ENCODE measurements at places on chromosomes 3 and 15.

DNA sequence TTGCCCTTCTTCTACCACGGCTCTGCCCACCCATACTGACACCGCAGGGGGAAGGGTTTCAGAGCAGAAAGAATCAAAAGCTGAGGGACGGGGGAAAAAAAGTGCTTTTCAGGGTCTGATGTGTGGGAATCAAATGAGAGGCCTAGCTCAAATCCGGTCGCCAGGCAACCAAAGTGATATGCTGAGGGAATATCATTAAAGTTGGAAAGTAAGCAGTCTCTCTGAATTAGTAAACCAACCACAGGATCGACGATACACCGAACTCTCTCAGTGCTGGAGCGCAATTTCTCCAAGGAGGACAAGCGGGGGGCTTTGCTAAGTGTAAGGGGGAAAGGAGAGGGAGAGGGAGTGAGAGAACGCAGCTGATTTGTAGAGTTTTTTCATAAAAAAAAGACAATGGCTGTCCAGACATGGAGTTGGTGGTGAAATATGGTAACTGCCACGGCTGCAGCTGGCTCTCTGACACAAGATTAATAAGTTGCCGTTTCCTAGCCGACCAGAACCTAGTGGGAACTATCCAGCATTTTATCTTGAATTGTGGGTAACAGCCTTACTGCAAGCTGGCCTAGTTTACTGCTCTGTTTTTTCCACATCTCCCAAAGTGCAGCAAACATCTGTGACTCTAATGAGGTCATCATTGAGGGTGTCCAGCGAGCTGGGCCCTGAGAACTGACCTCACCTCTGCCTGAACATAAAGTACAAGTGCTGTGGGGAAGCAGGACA is 530.2 kb downstream of the SOX2 start:
- no peak for DNase-seq

DNA sequence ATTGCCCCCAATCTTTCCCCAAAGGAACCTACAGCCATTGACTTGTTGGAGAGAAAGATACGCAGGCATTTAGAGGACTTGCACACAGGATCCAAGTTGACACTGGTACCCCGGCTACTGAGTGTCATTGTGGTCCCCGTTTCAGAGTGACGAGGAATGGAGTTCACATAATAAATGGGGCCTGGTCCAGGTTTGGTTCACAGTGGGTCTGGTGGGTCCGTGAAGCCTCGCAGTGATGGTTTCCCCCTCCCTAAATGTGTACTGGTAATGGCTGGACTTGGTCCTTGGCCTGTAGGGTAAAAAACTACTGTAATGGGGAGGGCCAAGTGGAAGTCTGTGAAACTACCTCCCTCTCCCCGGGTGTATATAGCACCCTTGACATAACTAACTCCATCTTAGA is 232.1 kb upstream of the LYSMD4 start:
- DNase-seq, result no peak

- DNase-seq, result peak; percentile 23
Measured at GRCh38 chr3:188214442-188214841, 60.5 kb downstream of the LPP start.

- DNase-seq, result no peak
Measured at GRCh38 chr15:40960151-40960885, 7.0 kb downstream of the CHAC1 start.

DNA sequence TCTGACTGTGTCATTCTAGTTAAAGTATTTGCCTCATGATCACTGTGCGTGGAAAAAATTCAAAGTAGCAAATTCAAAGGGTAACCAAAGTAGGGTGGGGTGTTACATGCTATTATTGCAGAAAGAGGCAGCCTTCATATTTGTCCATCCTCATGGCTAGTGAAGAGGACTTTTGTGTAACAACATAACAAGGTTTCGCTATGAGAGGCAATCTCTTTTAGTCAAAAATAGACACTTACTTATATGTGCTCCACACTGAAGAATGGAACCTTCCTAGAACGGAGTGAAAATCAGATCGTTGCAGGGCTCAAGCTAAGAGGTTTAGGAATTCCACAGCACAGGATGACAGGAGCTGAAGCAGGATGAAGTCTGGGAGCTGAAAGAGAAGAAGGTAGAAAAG is 345.1 kb upstream of the CBLB start:
- no peak for DNase-seq

DNA sequence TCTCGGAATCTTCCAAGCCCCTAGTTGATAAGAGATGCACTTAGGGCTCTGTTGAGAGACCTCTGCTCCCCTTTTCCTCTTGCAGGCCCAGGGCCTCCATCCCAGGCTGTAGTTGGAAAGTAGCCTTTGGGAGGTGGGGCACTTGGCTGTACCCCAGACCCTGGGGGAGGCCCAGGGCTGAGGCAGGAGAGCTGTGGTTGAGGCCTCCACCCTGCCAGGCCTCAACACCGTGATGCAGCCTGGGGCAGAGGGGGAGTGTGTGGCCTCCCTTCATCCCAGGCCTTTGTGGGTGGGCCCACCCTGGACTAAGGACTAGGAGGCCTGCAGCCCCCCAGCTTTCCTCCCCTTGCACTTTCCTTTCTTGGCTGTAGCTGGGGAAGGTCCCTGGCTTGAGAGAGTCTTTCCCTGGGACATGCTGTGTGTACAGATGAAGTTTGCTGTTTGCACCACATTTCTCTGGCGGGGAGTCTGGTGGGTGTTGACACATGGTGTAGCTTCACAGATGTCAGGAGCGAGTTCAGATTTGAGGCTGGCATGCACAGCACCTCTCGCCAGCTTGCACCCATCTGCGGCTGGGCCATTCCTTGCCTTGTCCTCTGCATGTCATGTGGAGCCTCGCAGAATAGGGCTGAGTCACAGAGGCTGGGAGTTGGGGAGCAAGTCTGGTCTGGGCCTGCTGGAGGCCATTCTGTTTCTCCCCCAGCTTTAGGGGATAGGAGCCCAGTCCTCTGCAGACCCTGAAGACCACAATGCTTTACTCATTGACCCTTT is 13.7 kb downstream of the PLEKHO2 start:
- no peak for DNase-seq

DNA sequence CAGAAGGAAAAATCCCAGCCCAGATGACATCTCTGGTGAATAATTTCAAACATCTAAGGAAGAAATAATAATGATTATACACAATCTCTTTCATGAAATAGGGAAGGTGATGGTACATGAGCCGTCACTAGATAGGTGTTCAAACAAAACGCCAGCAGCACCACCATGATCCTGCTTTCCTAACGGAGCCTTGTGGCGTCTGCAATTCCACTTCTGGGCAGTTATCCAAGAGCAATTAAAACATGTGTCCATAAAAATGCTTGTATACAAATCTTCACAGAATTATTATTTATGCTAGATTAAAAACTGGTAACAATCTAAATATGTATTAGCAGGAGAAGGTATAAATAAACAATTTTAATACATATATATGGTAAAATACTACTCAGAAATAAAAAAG is 33.7 kb downstream of the RTP4 start:
- no peak for DNase-seq

GRCh38 chr3:97658668-97659285 is 105.8 kb upstream of the ARL6 start:
- DNase-seq, result no peak

DNA sequence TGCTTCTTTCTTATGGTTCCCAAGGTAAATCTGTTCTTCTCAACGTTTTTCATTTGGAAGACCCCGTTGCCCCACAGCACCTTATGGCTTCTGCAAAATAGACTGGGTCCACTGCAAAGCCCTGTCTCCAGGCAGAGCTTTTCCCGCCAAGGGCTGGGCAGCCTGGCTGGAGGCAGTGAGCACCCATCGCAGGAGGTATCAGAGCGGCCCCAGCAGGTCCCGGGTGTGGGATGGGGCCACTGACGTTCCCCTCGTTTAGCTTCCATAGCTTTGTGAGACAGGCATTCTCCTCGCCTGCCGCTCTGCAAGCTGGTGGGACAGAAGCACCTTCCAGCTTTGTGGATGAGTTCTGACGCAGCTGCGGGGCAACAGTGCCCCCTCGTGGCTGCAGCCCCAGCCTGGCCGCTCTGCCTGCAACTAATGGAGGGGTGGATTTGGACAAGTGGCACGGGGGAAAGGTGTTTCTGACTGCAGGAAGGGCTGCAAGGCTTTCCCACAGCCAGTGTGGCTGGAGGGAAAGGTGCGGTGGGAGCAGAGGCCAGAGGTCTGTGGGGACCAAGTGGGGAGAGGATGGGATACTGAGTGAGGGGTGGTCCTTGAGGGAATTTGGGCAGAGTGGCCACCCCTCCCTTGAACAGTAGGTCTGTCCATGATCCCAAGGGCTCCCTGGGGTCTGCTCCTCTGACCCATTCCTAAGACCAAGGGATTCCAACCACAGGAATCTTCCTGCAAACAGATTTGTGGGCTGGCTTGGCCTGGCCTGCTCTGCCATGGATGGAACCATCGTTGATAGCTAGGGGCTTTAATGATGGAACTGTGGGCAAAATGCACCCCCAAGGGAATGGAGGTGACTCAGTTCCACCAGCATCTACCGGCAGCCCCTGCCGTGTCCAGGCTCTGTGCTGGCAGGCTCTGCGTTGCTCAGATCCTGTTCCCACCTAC is 99.4 kb downstream of the FBLN2 start:
- peak; percentile 88 for DNase-seq

DNA sequence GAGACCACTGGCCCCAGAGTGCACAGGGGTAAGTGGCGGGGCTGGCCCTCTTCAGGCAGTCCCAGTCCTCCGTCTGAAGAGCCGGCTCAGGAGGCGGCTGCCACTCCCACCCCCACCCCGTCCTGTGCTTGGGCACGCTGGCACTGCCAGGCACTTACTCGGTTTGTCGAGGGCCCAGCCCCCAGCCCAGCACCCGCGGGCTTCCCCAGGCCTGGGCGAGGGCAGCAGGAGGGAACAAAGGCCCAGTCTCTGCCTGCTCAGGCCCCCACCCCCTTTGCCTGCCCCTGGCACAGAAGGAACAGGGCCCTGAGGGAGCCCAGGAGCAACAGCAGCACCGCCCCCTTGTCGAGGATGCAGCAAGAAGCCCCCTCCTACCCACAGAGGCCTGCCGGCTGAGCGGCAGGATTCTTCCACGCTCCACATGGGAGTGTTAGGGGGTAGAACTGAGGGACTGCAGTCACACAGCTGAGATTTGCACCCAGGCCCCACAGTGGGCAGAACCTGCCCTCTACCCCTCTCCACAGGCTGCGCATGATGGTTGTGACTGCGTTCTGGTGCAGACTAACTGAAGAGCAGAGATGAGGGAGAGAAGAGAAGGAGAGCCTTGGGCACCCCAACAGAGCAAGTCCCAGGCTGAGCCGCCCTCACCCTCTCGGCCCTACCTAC is 8.9 kb downstream of the DUSP7 start:
- DNase-seq, result no peak

DNA sequence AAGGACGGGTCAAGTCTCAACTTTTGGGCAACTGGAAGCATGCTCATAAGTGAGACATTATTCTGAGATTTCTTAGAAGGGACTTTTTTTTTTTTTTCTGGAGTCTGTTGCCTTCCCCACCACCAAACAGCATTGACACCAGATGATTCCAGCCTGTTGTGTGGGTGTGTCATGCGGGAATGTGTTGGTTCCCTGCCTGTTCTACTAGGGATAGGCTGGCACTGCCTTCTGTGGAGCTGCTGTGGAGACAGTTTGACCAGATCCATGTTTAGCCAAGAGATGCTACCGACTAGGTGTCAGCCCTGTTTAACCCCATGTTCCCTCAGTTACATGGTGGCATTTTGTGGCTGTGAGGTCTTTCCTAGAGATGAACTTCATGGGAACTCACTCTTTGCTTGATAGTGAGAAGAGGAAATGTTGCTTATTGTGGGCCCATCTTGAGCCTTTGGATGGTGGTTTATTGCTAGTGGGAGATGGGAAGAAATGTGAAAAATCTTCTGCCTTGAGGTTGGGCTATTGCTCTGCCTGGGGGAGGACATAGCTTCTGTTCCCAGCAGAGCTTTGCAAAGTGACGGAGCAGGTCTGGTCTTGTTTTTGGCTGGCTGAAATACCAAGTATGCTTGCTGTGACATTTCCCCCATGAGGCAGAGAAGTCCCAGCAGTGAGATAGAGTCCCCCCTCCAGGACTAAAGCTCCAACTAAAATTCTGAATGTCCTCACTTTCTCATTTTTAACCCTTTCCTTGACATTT is 31.3 kb downstream of the TRAK1 start:
- DNase-seq, result no peak

DNA sequence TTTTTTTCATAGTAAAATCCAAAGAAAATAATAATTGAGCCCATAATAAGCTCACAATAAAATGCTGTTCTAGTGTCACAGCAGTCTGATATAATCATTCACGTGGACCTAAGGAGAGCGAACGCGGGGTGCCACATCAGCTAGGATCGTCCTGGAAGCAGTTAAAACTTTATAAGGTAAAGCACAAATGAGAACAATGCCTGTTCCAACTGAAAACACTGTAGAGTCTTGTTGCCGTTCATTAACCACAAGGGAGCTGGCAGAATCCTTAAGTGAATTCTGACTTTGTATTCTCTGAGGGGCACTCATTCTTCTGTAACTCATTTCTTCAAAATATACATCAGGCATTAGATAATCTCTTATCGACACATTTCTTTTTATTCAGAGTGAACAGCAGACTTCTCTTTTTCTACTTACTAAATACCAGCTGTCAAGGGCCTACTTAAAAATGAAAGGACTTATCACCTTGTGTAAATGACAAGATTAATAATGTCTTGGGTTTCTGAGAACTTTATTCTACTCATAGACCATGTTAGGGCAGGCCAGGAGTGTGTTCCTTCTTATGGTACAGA is 524.6 kb downstream of the MECOM start:
- DNase-seq, result no peak

GRCh38 chr15:33069161-33069560 is 125.4 kb downstream of the FMN1 start:
- DNase-seq, result no peak

GRCh38 chr3:97895216-97895615 is 73.4 kb downstream of the CRYBG3 start:
- no peak for DNase-seq

GRCh38 chr3:160746976-160747375 is 9.1 kb upstream of the PPM1L start:
- DNase-seq, result no peak

DNA sequence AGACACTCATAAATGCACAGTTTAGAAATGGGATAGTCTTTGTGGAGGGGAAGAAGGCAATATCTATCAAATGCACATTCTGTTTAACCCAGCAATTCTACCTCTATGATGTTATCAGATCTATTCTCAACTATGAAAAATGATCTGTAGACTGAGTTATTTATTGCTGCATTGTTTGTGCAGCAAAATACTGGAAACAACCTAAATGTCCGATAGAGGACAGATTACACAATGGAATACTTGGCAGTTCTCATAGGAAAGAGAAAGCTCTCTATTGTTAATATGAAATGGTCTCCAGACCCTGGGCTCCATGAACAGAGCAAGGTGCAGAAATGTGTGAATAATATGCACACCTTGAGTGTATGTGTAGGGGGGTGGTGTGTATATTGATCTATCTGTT is 49.0 kb upstream of the SELENOK start:
- DNase-seq, result no peak
